Caudate nucleus (tissue), 63 donors: ENCODE measurements at places on chromosomes 1 and 21.
A peak's percentile ranks its signal among the peaks of the same experiment; 100 is the strongest.

GRCh38 chr1:171902527-171902926 is 61.2 kb downstream of the DNM3 start:
- no peak for DNase-seq

DNA sequence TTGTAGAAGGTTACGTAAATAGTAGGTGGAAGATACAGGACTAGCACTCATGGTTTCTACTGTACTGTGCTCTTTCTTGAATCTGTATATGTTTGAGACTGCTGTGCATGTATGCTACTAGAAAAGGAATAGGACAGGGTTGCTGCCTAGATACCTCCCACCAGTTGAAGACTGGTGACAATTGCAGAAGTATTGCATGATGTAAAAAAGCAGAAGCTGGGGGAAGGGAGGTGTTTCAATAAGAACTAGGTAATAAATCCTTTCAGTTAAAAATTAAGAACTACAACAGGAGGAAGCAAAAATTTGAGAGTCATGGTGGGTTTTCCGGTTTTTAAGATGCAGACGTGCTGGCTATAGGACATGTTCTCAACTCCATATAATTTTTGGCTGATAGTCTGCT is 88.1 kb downstream of the CCDC30 start:
- no peak for DNase-seq

- DNase-seq = no peak
These were observed 21.8 kb upstream of the RAB4A start for GRCh38 chr1:229248821-229249817.

- DNase-seq = no peak
These were observed 38.1 kb downstream of the B3GALT5 start for GRCh38 chr21:39650801-39651200.

GRCh38 chr1:166172106-166172505 is 5.3 kb upstream of the FAM78B start:
- DNase-seq = no peak

GRCh38 chr21:37073417-37074196 is 553 bp downstream of the TTC3 start:
- peak; percentile 72 for DNase-seq

DNA sequence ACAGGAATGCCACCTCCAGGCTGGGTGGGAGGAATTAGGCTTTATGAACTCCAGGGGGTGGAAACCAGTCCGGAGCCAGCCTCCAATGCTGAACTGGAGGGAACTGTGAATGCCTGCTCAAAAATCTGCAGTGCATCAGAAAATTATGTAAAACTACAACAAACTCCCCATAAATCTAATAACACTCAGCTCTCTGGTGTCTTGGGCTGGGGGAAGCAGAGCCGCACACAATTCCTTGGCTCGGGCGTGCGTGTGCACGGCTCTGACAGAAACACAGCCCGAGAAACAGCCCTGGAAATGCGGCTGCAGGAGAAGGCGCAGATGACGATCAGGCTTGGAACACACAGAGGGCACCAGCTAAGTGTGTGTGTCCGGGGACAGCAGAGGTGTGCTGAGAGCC is 127.6 kb upstream of the VAMP3 start:
- DNase-seq = no peak

DNA sequence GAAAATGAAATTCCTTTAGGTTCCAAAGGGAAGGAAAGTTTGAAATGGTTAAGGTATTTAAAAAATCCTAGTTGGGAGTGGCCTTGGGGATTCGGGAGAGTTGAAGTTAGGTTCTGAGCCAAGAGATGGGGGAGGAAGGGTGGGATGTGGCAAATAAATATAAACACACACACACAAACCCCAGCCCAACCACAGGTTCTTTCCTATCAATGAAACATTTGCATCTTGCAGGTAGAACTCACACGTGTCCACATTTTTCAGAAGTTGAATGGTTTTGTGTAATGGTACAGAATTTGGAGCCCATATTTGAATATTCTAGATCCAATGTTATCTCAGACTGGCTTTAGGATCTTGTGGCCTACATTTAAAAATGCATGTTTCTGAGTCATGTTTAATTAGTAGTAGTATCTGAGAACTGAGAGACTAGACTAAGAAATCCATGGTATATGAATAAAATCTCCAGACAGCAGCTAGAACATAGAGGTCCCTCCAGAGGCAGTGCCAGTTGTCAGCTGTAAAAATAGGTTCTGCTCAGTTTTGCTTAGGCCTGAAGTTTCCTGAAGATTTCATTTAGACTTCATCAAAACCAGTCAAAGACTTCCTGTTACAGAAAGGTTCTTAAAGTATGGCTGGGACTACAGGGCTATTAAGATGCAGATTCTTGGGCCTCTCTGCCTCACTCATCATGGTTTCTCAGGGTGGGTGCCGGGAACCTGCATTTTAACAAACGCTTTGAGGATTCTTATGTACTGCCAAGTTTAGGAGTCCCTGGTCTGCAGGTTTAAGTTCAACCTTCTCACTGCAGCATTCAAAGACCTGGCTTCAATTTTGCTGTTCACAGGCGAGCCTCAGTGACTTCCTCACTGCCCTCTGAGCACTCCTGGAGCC is 21.3 kb downstream of the RUNX1 start:
- no peak for DNase-seq

DNA sequence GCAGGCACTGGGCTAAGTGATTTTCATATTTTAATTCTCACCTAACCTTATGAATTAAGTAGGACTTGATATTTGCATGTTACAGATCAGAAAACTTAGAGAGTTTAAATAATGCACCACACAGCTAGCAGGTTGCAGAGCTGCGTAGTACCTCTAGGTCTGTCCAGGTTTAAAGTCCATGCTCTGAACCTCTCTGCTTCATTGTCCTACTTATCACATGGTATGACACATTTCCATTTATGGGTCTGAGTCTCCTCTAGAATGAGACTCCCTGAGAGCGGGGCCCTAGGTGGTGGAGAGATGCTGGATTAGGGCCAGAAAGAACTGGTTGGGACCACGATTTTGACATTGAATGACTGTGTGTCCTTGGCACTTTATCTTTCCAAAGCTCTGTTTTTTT is 102.5 kb upstream of the USP24 start:
- no peak for DNase-seq
